Stimulated activated CD8-positive, alpha-beta memory T cell treated with anti-CD3 and anti-CD28 coated beads, Interleukin-4, amount 100 ng/mL, for 1 hour (primary cell): ENCODE measurements at places on chromosomes 7 and 10.

- DNase-seq = no peak
Observed at GRCh38 chr10:36608251-36608650, 517.1 kb upstream of the ANKRD30A start.

DNA sequence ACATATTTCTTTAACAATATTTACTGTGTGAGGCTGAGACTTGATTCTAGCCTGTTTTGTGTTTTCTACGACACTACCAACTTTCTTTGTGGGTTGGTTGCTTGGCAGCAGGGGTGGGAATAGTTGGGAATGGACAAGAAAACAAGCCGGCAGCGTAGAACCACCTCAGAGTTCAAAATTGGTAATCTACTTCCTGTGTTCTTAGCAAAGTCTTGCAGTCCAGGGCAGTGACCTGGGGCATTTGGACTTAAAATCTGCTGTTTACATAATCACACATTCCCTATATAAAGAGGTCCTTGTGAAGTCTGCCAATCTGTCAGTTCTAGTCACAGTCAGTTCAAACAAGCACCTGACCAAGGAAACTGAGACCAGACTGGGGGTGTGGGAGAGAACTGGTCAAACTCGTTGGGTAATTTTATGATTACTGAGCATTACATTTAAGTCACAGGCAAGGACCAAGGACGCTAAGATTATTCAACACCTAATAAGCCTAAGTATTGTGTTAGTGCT, 167.9 kb downstream of the CPEB3 start:
- DNase-seq = no peak

DNA sequence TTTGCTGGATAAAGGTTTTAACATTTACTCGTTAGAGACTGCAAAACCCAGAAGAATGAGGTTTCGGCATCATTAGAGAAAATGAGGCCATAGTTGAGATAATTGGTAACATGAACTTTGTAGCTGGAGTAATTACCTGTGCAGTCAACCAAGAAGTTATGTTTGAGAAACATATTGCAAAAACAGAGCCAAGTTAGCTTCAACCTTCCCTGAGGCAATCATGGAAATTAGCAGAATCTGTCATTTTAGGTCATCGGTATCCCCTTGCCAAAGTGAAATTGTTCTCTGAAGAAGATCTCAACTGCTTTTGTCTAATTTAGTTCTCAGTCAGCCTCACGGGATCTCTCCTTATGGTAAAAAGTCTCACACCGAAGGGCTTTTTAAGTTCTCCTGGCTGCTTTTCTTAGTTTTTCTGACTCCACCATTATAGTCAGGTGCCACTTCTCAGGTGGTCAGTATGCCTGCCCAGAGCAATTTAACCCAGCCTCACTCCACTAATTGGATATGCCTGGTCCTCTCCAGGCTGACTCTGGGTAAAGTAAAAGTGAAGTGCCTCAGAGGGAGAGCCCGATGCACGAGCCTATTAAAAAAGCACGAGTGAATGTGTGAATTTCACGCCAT, 52.5 kb downstream of the NRCAM start:
- no peak for DNase-seq

DNA sequence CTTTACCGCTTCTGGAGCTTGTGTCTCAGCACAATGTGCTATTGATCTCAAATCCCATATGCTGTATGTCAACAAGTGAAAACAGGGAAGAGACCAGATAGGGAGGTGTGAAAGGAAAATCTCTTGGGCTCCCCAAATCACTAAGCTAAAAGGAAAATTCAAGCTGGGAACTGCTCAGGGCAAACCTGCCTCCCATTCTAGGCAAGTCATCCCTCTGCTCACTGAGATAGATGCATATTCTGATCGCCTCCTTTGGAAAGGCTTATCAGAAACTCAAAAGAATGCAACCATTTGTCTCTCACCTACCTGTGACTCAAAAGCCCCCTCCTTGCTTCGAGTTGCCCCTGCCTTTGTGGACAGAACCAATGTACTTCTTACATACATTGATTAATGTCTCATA, 161.1 kb upstream of the LYZL1 start:
- DNase-seq = no peak

GRCh38 chr7:69360913-69361312, 237.4 kb upstream of the AUTS2 start:
- no peak for DNase-seq

- DNase-seq = no peak
Observed at GRCh38 chr10:116162851-116163250, 110.2 kb downstream of the GFRA1 start.

- no peak for DNase-seq
Observed at GRCh38 chr10:98489561-98490481, 43.1 kb upstream of the HPS1 start.

- DNase-seq = no peak
Observed at GRCh38 chr7:27587429-27587828, 75.3 kb downstream of the HIBADH start.

GRCh38 chr7:100486753-100487446, 3.2 kb downstream of the NYAP1 start:
- DNase-seq = no peak

GRCh38 chr7:158975526-158976467, 119.4 kb downstream of the DYNC2I1 start:
- no peak for DNase-seq

- no peak for DNase-seq
Observed at GRCh38 chr7:154541606-154542005, 461.3 kb downstream of the PAXIP1 start.

DNA sequence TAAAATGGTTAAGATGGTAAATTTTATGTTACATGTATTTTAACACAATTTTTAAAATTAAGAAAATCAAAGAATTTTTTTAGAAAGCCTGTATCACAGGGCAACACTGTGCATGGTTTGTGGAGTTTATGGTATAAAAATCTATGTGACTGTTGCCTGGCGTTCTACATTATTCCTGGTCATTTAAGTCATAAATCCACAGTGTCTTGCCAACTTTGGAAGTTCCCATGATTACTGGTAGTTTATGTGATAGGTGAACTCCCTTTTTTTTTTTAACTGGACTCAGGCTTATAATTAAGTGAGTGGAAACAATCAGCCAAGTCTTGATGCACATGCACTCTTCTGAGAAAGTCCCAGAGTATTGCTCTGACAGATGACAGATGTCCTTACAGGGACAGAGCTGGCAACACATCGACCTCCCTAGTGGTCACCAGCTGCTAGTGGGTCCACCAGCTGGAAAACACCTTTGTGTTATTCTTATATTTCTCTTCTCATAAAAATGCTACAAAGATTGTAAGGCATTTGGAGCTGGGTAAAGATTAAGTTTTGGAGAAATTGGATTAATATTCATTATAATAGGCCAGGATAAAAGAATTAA, 8.8 kb upstream of the STN1 start:
- DNase-seq = no peak

DNA sequence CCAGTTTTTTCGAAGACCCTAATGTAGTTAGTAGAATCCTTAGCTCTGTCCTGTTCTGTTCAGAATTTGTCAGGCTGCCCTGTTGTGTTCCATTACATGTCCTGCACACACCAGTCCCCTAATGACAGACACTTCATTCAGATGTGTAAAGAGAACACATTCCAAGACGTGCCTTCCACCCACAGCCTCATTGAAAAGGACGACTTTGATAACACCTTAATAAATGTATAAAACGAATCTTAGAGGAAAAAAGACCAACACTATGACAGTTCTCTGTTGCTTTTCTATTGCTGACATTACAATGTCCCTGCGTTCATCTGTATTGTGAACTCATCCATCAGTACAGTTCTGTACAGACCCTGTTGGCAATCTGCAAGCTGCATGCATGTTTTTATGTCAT, 3.5 kb downstream of the LRRTM3 start:
- no peak for DNase-seq

GRCh38 chr7:106568002-106568679, 92.8 kb downstream of the CCDC71L start:
- no peak for DNase-seq

- no peak for DNase-seq
Observed at GRCh38 chr10:132722394-132723329, 63.3 kb downstream of the NKX6-2 start.
